ENCODE measurements at places on chromosomes 3 and 15.

DNA sequence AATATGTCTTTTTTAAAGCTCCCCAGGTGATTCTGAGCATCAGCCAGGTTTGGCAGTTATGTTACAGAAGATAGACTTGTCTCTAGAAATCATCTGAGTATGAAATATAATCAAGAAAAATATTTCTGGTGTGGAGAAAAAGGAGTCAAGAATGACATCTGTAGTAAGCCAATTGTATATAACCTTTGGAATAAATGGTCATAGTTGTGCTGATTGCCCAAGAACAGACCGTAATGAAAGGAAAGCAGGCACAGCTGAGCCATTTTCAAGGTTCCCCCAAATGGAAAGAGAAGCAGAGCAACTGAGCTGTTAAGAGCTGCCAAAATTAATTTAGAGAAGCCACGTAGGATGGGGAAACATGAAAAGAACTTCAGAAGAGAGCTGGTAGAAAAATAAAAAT is 26.6 kb downstream of the GOLM2 start:
- no peak for DNase-seq

DNA sequence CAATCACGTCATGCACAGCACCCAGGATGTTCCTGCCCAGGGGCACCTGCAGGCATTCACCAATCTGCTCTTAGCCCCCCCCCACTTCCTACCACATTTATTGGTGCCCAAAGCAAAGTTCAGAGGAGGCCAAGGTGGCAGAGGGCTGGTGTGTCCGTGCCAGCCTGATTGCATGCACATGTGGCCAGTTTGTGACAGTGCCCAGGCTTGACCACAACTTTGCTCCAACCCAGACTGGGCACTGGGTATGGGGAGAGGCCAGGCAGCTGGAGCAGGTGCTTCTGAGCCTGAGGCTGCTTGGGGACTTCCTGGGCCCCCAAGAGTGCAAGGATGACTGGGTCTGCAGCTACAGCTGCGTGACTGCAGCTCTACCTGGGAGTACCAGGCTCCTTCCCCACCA is 192.3 kb upstream of the BCHE start:
- no peak for DNase-seq

DNA sequence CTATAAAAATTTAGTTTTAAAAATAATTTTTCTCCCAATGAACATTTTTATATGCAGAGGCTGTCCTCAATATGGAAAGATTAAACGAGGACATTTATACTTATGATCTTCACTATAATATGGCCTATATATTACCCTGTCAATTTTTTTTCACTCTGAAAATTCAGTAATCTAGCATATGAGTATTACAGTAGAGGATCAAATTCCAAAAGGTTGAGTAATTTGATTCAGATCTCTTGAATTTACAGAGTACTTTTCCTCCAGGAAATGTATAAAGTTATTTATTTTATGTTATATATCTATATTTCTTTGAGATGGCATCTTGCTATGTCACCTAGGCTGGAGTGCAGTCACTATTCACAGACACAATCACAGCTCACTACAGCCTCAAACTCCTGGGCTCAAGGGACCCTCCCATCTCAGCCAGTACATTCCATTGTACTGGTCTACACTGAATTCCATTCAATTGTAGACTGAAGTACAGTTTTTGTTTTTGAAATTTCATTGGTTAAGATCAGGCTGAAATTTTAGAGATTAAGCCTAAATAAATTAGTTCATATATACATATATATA is 16.3 kb upstream of the TRPM7 start:
- DNase-seq = no peak

DNA sequence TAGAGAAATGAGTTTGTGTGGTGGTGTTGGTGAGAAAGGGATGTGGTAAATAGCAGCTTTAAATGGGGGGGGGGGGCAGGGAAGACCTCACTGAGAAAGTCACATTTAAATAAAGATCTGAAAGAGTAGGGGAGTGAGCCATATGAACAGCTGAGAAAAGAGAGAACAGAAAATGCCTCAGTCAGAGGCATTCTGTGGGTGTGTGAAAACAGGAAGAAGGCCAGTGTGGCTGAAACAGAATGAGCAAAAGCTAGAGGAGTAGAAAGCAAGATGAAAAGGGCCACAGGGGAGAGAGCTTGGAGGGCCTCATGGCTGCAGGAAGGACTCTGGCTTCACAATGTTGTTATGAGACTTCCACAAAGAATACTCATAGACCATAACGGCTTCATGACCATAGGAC is 783.3 kb downstream of the ZPLD1 start:
- no peak for DNase-seq

GRCh38 chr3:154156530-154156929 is 35.3 kb downstream of the ARHGEF26 start:
- DNase-seq = no peak

DNA sequence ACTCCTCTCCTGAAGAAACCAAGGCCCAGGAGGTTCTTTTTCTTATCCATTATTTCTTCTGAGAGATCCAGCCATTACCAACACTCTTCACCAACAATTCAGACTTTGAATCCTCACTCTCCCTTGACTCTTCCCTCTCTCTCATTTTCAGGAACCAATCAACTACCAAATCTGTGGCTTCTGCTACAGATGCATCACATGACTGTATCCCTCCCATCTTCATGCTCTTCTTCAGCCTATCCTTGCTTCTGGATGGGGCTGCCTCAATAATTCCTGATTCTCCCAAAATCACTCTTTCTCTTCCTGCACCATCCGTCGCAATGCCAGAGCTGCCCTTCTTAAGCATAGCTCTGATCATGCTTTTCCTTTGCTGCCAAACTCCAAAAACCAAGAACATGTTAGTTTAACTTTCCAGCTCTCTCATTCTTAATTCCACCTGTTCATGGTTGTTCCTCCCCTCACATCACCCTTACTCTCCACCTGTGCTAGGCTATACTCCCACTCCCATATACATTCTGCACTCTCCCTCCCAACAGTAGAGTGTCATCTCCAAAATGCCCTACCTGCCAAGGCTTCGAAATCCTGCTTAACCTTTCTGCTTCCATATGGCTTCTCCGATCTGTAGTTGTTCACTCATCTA is 13.5 kb downstream of the PLD1 start:
- DNase-seq = no peak

- no peak for DNase-seq
These were observed 1.7 kb upstream of the RAB8B start for GRCh38 chr15:63187589-63188226.

GRCh38 chr3:38311476-38311875 is 29.4 kb downstream of the SLC22A14 start:
- DNase-seq = no peak

GRCh38 chr3:15768421-15769255 is 29.1 kb downstream of the ANKRD28 start:
- DNase-seq = no peak

- no peak for DNase-seq
These were observed at the start of gene AMOTL2 for GRCh38 chr3:134374105-134374790. AMOTL2 (minus strand) TSS chr3:134374447; CDS start chr3:134371433, 3,014 bp downstream.

DNA sequence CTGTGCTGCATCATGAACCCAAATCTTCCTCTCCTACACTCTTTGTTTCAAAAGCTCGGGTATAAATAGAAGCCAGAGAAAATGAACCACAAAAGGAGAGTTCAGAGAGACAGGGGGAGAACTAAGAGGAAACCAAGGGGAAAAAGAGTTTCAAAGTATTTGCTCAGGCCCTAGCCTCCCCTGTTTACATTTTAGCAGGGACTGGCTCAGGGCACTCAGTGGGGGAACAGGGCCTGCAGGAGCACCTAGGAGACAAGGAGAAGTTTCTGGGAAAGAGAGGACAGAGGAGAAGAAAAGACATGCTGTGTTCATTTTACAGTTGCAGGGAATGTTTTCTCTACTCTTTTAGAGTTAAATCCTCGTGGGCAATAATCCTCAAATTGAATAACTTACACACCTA is 8.5 kb upstream of the IL17RD start:
- DNase-seq = no peak

GRCh38 chr3:62968128-62968527 is 92.9 kb upstream of the CADPS start:
- DNase-seq = no peak

DNA sequence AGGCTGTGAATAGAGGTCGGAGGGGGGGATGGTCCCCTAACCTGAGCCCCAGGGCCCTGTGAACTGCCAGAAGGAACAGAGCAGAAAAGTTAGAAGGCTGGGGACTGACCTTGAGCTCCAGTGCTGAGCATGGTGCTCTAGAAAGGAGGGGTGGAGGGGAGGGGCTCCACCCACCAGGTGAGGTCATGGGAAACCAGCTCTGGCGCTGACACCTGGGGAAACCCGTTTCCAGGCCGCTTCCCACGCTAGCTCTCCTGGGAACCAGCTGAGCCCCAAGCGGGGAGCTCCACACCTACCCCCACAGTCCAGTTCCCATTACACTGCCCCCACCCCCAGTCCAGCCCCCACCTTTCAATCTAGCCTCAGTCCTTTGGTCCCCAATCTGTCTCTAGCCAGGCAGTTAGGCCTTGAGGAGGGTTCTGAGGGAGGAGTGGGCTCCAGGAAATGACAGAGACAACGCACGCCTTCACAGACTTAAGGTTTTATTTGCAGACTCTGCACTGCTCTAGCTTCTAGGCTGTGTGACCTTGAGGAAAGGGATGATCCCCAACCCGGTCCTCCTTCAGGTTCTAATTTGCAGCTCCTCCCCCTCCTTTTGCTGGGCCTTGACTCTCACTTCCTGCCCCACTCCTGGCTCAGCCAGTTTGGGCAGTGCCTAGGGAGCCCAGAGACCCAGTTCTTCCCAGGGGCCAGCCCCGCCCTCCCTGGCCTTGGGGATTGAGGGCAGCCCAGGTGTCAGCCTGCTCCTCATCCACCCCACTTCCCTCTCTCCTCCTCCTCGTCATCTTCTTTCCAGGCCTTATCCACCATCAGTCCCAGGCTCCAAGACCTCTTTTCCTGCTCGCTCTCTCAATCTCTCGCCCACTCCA is 2.1 kb downstream of the RHOV start:
- no peak for DNase-seq

DNA sequence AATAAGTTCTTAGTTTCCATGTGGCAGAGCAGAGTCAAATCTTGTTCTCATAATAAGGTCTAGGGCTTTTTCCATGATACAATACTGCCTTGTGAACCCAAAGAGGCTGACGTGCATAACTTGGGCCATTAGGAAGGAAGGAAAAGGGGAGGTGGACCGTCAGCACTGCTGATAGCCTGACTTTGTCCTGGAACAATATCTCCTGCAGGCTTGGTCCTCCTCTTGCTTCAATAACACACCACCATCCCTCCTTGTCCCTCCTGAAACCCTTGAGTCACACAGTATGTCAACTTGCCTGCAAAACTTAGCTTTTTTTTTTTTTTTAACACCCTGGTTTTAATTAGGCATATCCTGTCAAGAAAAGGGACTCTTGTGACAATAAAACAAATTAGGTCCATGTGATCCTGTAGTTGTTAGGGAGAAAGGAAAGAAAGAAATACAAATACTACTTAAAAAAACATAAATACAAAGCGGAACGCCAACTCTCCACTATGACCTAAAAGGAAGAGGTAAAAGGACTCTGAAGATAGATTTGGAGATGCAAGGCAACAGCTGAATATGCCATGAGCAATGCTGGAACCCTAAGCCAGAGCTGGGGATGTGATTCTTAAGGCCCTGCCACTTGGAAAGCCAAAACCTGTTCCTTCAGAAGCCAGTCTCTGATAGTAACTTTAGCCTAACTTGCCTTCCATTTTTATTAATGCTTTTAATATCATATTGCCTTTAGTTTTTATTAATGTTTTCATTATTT is 67.0 kb downstream of the WWTR1 start:
- no peak for DNase-seq

GRCh38 chr3:33908250-33908851 is 109.9 kb downstream of the PDCD6IP start:
- DNase-seq = no peak

Measured in NCI-H345 (cell line).